NCI-H510A (cell line): ENCODE measurements at places on chromosomes 11 and 22.

DNA sequence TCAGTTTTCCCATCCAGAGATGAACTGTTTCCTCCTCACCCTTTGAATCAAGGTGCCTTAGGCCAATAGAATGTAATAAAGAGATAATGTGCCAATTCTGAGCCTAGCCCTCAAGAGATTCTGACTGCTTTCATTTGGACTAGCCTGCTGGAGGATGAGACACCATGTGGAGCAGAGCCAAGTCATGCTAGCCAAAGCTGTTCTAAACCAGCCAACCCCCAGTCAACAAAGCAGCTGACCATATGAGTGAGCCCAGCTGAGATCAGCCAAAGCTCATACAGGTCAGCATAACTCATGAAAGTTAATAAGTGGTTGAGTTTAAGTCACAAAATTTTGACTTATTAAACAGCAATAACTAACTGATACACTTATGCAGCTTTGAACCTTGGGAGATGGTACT lies 66.7 kb upstream of the DBX1 start:
- no peak for DNase-seq

DNA sequence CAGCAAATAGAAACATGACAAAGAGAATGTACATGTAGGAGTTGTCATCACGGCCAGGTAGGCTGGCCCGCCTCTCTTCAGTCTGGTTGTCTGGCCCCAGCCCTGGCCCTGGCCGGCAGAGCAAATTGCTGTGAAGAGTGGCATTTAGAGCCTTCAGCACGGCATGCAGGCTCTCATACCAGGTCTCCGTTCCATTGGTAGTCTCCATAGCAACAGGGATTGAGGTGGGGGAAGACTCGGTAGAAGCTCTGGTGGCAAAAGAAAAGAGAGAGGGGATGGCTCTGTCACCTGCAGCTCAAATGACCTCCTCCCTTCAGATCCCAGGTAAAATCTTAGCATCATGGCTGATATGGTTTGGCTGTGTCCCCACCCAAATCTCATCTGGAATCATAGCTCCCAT lies 10.0 kb downstream of the KCNE3 start:
- DNase-seq, result no peak

DNA sequence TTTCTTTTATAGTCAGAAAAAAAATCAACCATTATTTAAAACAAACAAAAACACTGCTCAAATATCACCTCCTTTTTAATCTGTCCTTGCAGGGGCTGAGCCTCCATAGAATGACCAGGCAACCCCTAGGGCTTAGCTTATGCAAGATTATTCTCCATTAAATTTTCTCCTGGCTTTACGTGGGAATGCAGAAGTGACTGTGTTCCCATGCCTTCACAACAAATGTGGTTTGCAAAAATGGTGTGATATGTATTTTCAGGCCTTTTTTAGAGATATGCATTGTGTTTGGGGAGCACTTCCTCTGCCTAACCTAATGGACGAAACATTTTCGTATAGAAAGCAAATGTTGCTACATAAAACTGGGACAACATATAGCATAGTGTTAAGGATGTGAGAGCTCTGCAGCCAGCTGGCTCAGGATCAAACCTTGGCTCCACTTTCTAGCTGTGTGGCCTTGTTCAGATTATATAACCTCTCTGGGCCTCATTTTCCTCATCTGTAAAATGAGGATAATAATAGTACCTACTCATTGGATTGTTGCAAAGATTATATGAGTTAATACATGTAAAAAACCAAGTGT lies 82.6 kb downstream of the PARVA start:
- DNase-seq, result no peak

GRCh38 chr11:120564573-120565311 lies 53.2 kb downstream of the GRIK4 start:
- DNase-seq, result no peak

DNA sequence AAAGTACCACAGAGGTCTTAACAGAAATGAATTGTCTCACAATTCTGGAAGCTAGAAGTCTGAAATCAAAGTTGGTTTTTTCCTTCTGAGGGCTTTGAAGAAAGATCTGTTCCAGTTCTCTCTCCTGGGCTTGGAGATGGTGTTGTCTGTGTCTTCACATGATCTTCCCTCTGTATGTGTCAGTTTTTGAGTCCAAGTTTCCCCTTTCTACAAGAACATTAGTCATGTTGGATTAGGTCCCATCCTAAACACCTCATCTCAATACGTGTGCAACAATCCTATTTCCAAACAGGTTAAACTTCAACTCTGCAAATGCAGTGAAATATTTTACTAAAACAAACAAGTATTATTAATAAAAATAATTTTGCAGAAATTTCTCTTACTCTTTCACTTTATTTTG lies 3.1 kb upstream of the PTS start:
- DNase-seq, result no peak

DNA sequence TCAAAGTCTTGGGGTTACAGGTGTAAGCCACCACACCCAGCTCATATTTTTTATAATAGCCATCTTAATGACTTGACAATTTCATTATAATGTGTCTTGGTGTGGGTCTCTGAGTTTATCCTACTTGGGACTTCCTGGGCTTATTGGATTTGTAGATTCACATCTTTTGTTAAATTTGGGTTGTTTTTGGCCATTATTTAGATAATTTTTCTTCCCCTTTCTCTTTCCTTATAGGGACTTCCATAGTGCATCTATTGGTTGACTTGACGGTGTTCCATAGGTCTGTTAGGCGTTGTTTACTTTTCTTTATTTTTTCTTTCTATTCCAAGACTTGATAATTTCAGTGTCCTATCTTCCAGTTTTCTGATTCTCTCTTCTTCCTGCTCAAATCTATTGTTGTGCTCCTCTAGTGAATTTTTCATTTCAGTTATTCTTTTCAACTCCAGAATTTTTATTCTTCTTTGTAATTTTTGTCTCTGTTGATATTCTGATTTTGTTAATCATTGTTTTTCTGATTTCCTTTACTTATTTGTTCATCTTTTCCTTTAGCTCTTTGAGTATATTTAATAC lies 45.6 kb downstream of the RRM1 start:
- DNase-seq, result no peak

DNA sequence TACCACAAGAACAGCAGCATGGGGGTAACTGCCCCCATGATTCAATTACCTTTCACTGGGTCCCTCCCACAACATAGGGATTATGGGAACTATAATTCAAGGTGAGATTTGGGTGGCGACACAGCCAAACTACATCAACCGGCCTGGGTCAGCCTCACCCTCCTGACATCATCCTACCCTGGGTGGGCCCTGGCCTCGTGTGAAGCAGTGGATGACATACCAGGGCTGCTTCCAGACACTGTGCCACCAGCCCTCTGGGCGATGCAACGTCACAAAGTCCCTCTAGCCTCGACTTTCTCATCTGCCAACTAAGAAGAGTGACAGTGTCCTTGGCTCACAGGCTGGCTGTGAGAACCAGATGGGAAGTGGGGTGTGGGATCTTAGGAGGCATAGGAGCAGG lies 8.7 kb upstream of the TPCN2 start:
- DNase-seq, result no peak

DNA sequence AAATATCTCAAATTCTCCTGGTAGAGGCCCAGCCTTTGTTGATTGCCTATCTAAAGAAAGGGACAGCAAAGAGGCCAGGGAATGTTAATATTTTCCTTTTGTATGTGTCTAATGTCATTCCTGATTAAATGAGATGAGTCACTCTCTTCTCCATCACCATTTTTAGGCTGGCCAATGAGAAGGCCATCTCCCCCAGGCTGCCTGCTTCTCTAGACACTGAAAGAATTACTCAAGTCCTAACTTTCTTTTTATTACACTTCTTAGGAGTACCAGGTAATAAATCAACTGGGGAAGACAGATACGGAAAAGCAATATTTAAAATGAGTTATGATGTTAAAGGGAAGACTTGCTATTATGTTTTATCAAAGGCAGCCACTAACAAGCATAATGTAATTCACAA lies 259.2 kb upstream of the SORL1-AS1 start:
- no peak for DNase-seq

GRCh38 chr11:68468217-68468828 lies 7.8 kb downstream of the PPP6R3 start:
- no peak for DNase-seq

DNA sequence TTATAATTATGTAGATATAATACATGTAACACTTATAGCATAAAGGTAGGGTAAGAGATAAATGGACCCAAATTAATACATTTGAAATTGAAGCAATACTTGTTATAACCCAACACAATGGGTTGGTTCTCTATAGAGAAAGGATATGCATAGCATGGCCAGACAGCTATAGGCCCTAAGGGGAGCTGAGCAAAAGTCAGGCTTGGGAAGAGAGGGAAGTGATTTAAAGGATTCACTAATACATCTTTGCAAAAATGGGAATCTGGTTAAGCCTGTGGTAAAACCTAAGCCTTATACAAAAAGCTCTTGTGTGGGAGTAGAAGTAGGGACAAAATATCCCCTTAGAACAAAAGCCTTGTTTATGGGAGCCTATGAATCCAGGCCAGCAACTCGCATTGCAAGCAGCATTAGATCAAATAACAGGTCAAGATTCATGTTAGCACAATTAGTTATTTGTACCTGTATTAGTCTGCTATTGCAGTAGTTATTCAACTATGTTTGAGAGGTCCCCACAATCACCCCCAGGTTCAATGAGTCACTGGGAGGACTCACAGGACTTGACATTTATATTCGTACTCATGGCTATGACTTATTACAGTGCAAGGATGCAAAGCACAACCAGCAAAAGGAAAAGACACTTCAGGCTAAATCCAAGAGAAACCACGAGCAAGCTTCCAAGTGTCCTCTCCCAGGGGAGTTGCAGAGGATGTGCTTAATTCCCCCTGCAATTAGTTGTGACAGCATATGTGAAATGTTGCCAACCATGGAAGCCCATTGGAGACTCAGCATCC lies 144.7 kb upstream of the LMO1 start:
- DNase-seq, result no peak

DNA sequence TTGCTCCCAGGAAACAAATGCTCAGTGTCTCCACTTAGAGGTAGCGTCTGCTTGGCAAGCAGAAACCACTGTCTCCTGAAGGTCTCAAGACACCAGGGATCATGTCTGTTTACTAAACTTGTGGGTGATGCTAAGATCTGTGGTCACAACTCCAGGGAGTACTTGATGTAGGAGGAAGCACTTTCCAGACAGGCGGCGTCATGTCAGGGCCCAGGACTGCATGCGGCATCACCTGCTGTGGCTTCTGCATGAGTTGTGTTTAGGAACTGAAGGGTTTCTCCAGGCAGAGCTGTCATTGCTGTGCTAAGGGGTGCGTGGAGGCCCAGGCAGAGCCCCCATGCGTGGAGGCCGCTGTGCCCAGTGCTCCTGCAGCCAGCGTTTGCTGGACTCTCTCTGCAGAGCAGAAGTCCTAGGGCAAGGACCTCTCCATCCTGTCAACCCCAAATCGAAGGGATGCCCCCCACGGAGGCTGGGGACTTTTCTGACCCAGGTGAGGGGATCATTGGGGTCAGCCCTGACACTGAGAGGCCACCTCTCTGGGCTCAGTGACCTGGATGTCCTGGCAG lies 8.1 kb upstream of the PANX2 start:
- DNase-seq, result no peak

GRCh38 chr11:28243061-28243460 lies 134.9 kb downstream of the METTL15 start:
- DNase-seq, result no peak

GRCh38 chr11:124329787-124330478 lies 9.9 kb upstream of the OR8D2 start:
- no peak for DNase-seq

DNA sequence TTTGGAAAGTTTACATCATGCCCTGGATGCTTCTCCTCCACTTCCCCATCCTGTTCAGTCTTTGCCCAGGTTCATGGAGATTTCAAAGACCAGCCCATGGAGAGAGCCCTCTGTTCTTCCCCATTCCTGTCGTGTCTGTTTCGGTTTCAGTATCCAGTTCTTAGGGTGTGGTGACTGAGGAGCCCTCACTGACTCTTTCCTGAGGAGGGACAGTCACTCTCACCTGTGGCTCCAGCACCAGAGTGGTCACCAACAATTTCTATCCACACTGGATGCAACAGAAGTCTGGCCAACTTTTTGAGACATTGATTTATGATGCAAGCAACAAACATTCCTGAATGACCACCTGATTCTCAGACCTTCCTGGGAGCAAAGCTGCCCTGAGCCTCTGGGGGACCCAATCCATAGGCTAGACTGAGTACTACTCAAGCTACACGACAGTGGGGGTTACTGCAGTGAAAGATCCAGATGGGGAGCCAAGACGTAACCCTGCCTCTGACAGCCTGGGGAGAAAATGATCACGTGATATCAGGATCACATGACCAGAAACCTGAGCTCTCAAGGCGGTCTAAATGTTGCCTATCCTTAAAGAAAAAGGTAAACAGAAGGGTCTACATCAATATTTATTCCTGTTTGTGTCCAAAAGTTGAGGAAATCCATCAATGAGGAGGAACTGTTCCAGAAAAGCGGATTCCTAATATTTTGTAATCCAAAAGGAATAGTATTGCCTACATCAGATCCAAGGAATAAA lies 76.2 kb upstream of the VPREB1 start:
- peak; percentile 51 for DNase-seq

DNA sequence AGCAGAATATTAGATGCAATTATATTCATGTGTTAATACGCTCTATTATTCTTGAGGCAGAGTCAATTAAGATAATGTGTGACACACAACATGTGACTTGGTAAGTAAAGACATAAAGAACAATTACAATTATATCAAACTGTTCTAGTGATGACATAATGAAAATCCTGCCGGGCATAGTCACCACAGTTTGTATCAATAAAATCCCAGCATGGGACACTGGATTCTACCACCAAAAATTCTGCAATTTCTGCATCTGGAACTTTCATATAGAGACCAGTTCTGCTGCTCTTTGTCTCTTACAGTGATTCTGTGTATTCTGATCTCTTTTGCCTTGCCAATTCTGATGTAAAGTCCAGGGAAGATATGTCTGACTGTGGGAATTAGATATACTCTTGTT lies 495.6 kb upstream of the LRRC4C start:
- DNase-seq, result no peak

DNA sequence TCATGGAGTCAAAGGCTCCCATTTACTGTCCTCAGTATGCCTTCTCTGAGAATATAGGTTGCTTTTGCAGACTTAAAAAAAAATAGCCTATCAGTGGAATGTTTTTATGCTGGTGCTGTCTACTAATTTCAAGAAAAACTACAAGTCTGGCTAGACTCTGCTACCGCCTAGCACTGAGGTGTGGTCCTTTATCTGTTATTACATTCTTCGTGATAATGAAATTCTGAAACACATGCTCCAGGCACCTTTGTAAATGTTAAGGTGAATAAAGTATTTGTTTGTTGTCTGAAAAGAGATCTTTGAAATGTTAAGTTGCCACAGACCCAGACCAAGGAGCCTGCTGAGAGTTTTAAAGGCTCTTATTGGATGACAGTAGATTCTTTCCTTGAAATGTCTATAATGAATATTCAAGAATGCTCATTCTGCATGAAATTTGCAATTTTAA lies 95.3 kb downstream of the DBX1 start:
- no peak for DNase-seq
